ENCODE measurements at places on chromosomes 6 and 20. TPM values are rescaled to one million over a fixed set of nuclear protein-coding genes. Genes with fewer than 3 reads are reported as not detected.

CLVS2 gene
- 0.02 TPM for polyA plus RNA-seq

- no peak for DNase-seq
These were observed 120.3 kb upstream of the MAFB start for GRCh38 chr20:40809361-40809760.

- DNase-seq: no peak
These were observed 94.3 kb downstream of the CEBPB start for GRCh38 chr20:50284811-50285375.

GRCh38 chr6:15389084-15389764 lies 143.4 kb downstream of the JARID2 start:
- DNase-seq: no peak

- DNase-seq: no peak
These were observed 119.0 kb downstream of the SULF2 start for GRCh38 chr20:47666304-47666703.

GRCh38 chr20:1477896-1478490 lies 11.3 kb upstream of the NSFL1C start:
- DNase-seq: no peak

THEMIS gene
- polyA plus RNA-seq: 17.2 TPM

GRCh38 chr6:105507811-105508210 lies 104.9 kb upstream of the PREP start:
- no peak for DNase-seq

- DNase-seq: no peak
These were observed 35.1 kb downstream of the IGF2R start for GRCh38 chr6:160004018-160004417.

GRCh38 chr6:126072834-126073233 lies 86.5 kb downstream of the TRMT11 start:
- DNase-seq: no peak

DNA sequence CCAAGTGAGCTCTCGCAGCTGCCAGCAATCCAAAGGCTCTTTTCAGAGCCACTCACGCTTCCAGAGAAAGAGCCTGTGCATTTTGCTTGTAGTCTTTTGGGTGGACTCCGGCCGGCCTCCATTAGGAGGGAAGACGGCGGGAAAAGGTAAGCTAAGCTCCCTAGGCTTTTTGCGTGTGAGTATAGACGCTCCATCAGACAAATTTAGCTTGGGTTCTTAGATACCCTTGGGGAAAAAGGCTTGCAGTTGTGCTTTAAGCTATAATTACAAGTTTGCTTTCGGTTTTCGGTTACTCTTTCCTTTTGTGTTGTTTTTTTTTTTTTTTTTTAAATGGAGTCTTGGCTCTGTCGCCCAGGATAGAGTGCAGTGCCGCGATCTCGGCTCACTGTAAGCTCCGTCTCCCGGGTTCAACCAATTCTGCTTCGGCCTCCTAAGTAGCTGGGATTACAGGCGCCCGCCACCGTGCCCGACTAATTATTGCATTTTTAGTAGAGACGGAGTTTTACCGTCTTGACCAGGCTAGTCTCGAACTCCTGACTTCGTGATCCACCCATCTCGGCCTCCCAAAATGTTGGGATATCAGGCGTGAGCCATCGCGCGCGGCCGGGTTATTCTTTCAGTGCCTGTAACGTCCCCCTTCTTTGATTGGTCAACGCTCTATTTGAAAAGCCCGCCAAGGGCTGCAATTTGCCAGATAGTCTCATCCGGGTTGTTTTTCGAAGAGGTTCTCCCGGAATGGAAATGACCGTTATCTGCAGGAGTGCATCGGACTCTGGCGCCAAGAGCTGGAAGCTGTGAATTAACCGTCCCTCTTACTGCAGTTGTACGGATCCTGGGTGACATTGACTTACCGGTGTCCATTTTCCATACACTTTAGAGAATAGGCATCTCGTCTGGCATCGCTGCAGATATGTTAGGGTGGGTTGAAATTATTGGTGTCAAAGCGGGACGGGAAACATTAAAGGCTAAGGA lies 18.1 kb downstream of the OR2B2 start:
- DNase-seq: peak; percentile 91

DNA sequence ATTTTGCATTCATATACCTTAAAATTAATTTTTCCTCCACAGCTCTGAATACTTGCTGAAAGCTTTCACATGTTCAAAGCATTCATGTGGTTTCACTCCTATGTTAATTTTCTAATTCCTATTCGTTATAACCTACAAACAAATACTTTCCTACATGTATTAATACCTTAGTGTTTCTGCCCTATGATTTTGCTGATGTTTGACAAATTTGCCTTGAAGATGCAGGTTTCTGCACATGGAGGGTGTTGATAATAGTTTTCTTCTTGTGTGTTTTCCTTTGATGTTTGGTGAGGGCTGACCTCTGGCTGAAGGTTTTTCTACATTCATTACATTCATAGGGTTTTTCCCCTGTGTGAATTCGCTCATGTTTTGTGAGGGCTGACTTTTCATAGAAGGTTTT lies 49.3 kb upstream of the ELMO2 start:
- no peak for DNase-seq

DNA sequence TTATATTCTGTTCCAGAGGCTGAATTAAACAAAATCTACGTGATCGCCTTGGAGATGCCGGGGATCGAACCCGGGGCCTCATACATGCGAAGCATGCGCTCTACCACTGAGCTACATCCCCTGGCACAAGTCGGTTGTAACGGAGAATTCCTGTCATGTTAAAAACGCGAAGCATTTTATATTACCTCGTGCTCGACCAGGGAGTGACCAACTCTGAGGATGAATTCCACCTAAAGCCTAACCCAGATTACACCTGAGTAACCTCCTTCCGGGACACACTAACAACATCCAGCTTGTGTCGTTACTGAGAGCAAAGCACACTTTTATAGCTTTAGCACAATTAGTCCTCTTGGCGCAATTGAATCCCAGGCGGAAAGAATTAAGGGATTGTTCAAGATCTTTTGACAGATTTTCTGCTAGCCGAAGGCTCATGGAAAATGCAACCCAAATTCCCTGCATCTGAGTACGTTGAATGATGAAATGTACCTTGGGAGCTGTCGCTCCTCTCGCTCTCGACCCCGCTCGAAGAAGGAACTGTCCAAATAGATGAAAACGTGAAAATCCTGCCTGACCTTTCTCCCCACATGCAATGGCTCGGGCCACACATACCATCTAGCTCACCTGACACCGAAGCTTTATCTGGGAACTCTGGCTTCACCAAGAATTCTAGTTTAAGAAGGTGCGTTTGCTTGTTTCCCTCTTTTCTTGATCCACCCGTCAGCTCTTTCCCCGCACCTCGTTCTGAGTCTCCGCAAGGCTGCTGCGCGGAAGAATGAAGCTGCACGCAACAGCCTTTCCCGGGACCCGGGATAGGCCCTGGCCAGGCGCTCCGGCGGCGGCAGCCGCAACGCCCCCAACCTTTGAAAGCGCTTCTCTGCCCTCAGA lies 148.3 kb downstream of the GPX5 start:
- DNase-seq: no peak

CLDN20 gene
- not detected for polyA plus RNA-seq

DNA sequence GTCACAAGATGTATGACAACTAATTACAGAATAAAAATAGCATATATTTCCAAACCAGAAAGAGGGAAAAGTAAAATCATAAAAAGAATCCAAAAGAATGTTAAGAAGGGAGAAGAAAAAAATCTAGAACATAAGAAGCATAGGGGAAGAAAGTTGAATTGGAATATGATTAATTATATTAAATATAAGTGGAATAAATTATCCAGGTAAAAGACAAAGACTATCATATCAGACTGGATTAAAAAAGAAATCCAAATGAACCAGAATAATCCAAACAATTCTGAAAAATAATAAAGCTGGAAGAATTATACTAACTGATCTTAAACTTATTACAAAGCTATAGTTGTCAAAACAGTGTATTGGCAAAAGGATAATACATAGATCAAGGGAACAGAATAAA lies 23.6 kb downstream of the CSNK2A1 start:
- no peak for DNase-seq

DNA sequence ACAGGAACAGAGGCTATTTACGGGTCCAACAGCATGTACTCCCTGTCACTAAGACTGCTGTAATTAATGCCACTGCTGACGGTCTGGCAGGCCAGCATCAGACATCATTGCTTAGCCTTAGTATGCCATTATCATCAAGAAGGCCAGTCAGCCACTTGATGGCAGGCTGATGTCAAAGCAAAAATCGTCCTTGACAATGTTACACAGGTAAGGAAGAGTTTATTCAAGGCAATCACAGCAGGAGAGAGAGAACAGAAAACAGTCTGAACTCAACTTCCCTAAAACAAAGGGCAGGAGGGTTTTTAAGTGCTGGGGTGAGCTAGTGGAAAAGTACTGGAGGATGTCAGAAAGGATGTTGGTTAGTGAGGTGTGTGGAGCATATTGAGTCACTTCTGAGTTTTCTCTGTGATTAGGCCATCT lies 25.1 kb downstream of the FKBP1C start:
- DNase-seq: no peak

DNA sequence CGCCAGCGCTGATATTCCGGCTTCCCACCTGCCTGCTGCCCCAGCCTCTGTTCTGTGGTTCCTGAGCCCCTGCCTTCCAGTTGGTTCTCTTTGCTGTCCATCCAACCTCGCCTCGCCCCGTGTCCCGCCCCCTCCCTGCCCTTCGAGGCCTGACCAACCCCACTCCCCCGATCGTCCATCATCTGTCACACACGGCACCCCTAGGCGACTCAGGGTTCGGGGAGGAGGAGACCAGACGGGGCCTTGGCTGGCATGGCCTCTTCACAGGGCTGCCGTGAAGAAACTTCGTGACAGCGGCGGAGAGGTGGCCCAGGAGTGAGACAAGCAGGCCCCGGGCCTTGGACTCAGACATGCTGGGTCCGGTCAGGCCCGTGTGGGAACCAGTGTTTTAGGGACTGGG lies 226.1 kb downstream of the QKI start:
- DNase-seq: no peak

- no peak for DNase-seq
These were observed 51.5 kb downstream of the AIG1 start for GRCh38 chr6:143112084-143112768.

Measured in thymus (tissue), 14 donors.